Heart left ventricle (tissue), 16 donors: ENCODE measurements at places on chromosomes 3 and 15. TPM values are rescaled to one million over a fixed set of nuclear protein-coding genes. Genes with fewer than 3 reads are reported as not detected.

- no peak for DNase-seq
These were observed 16.5 kb downstream of the ST6GAL1 start for GRCh38 chr3:186946756-186947375.

GRCh38 chr3:186930143-186930640, at the start of gene ST6GAL1:
Gene ST6GAL1 (plus strand): TSS chr3:186930526. CDS start chr3:187042704, 112,178 bp downstream.
- peak; percentile 82 for DNase-seq

- no peak for DNase-seq
These were observed 26.4 kb upstream of the ACP3 start for GRCh38 chr3:132290833-132291232.

- DNase-seq, result no peak
These were observed 106.2 kb upstream of the PLAAT1 start for GRCh38 chr3:193134856-193135255.

DNA sequence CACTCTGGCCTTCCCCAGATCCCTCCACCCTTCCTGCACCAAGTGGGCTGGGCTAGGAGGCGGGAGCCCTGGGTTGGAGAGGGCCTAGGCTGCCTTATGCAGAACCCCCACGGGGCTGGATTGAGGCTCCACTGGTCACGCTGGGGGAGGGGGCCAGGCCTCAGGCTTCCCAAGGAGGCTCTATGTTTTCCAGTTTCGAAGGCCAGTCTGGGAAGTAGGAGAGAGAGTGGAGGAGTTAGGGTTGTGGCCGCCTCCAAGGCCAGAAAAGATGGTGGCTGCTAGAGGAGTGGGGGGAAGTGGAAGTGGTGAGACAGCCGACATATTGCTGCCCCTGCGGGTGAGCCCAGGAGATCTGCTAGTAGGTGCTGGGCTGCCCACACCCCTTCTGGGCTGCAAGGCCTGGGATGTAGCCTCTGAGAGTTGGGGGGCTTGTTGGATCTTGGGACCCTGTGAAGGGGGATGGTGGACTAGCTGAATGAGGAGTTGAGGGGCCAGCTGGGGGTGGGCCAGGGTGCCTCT, 1.2 kb downstream of the GNAI2 start:
- DNase-seq, result peak; percentile 63

- DNase-seq, result no peak
These were observed 10.3 kb downstream of the GK5 start for GRCh38 chr3:142215106-142215505.

DNA sequence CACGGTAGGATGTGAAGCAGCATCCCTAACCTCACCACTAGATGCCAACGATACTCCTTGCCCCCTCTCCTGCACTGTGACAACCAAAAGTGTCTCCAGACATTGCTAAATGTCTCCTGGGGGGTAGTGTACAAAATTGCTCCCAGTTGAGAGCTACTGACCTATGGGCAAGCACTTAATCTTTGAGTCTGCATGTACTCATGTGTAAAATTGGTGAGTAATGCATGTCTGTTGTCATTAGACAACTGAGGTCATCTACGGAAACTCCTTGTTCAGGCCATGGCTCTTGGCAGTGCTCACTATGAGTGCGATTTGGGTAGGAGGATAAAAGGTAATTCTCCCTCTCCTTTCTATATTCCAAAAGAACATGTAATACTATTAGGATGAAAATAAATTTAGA, 29.2 kb downstream of the PDHB start:
- no peak for DNase-seq

GRCh38 chr15:100175406-100176114, 166.2 kb downstream of the ADAMTS17 start:
- DNase-seq, result no peak

OCA2 gene
- not detected for total RNA-seq

GRCh38 chr3:19757773-19758172, 176.2 kb downstream of the EFHB start:
- no peak for DNase-seq

DNA sequence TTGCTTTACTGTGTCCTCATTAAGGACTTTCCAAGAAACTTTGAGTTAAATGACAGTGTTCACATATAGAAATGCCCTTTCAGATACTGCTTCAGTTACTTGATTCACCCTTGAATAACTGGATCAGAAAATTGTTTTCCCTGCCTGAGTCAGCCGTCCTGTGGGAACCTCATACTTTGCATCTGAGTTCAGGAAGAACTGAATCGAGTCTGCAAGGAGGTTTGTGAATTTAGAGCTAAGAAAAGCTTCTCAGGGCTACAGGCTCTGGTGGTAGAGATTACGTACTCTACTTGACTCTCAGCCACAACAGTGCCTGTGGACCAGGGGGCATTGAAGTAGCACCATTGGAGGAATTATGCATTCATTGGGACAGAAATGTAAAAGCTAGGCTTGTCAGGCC, 252.4 kb upstream of the C2CD4B start:
- DNase-seq, result no peak

DNA sequence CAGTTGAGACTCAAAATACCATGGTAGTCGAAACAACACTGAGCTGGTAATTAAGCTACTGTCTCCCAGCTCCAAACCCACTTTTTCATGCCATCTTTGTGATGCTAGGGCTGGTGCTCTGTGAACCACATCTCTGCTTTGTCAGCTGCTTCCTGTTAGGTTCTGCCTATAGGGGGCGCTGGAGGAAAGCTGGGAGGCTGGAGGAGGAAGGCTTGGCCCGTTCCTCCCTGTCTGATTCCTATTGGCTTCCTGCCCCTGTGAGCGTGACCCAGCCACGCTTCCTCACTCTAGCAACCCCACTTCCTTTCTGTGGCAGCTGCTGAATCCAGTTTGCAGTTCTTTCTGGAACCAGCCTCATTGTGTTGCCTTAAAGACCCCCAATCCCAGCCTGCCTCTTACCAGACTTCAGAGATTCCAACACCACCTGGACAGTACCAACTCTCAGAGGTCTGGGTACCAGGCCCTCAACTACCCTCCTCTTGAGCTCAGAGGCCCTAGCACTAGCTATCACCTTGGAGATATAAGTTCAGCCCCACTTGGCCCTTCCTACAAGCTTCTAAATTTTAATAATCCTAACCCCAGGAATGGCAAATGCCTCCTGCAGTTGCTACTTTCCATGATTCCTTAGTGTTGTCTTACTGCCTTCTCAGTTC, 120.9 kb downstream of the ERC2 start:
- no peak for DNase-seq

- no peak for DNase-seq
These were observed 20.4 kb upstream of the STRIT1 start for GRCh38 chr3:155313916-155314315.

PPP1R14D gene
- total RNA-seq, result not detected

DNA sequence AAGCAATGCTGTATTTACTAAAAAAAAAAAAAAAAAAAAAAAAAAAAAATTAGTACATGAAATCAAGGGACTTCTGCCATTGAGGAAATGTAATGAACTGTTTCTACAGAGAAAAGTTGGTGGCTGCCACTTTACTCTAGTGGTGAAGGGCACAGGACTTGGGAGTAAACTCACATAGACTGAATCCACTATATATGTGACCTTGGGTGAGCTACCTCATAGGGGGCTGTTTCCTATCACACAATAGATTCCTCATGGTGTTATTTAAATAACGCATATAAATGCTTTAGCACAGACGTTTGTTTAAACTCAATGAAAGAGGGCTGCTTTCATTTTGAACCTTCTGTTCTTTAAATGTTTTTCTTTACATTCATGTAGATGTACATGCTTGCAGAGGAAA, 25.8 kb downstream of the TERC start:
- DNase-seq, result no peak

- DNase-seq, result no peak
These were observed 1.2 kb downstream of the HAUS2 start for GRCh38 chr15:42549741-42550392.

ROBO1 gene
- total RNA-seq, result 5.7 TPM

- DNase-seq, result no peak
These were observed 287.4 kb upstream of the SLCO3A1 start for GRCh38 chr15:91566141-91566540.

- peak; percentile 89 for DNase-seq
These were observed at the start of gene ADPRH for GRCh38 chr3:119579366-119580066. Gene ADPRH (plus strand): TSS chr3:119579492. CDS start chr3:119582170, 2,678 bp downstream.

DNA sequence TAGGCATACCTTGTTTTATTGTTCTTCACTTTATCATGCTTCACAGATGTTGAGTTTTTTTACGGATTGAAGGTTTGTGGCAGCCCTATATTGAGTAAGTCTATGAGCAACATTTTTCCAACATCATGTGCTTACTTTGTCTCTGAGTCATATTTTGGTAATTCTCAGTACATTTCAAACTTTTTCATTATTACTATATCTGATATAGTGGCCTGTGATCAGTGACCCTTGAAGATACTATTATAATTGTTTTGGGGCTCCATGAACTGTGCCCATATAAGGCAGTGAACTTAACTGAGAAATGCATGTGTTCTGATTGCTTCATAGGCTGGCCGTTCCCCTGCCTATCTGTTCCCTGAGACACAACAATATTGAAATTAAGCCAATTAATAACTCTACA, 42.8 kb upstream of the NSMCE3 start:
- DNase-seq, result no peak

- DNase-seq, result no peak
These were observed 13.8 kb upstream of the TNFSF10 start for GRCh38 chr3:172536993-172537419.

NOX5 gene
- 0.29 TPM for total RNA-seq

DNA sequence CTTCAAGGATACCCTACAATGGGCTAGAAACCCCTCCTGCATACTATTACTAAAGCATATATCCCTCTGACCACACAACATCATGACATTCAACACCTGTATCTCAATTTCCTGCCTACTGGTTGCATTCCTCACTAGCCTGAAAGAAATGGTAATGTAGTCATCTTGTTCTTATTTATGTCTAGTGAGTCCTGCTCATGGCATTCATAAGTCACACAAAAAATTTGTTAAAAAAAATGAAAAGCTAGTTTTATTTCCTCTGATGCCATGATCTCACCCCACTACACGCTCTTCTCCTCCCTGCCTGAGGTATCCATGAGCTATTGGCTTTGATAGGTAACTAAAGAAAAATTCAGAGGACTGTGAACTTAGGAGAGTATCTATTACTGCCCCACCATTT, 284.5 kb downstream of the ZNF385D start:
- no peak for DNase-seq

DNA sequence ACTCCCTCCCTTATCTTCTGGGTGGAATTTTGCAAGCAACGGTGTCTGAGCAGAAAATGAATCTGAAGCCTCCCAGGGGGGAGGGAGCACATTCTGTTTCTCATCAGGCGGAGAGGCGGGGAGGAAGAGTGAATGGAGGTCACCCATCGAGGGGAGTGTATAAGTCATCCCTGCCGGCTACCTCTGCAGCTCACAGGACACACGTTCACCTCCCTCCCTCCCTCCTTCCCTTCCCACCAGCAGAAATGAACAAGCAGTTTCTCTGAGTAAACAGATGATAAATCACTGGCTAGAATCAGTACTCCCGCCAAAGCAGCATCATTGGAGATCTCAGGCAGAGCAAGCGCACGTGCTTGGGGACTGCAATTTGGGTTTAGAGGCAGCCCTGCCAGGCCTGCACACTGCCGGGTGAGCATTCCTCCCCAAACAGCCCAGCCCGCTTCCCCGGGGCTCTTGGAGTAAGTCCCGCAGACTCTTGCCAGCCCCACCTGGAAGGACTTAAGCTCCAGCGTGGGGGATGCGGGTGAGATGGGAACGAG, 38.3 kb downstream of the CPN2 start:
- DNase-seq, result no peak

TRPM1 gene
- total RNA-seq, result not detected

SCAANT1 gene
- not detected for total RNA-seq
